ENCODE measurements at places on chromosomes 2 and 18.

- DNase-seq, result no peak
These were observed 9.8 kb downstream of the LGALSL start for GRCh38 chr2:64463781-64464180.

DNA sequence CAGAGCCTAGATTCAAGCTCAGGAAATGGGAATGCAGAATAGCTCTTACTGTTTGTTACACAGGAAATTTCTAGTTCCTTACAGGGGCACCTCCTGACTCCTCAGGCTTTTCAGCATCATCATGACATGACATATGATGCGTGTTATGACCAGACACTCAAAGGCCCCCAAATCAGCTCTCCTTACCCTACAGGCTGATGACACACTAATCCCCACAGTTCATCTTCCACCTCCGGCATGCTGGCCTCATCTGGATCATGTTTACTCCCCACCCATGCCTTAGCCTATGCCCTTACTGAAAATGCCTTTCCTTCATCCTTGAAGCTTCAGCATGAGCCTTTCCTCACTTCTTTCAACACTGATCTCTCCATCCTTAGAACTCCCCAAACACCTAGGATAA lies 356.9 kb downstream of the SETBP1 start:
- no peak for DNase-seq

DNA sequence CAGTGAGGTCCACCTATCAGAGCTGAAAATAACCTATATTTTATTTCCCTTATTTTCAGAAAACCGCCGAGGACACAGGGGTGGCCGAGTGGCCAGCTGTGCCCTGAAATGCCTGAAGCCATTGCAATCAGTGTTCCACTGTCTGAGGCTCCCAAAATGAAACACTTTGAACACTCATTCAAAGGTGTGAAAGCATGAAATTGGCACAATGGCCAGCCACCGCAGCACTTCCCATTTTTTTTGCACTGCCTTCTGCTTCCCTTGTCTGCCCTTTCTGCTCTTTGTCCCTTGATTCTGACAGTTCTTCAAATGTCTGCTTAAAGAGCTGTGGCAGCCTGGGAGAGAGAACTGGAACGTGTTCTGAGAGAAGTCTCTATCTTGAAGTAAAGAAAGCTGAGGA lies 1127.5 kb upstream of the CELF4 start:
- no peak for DNase-seq

DNA sequence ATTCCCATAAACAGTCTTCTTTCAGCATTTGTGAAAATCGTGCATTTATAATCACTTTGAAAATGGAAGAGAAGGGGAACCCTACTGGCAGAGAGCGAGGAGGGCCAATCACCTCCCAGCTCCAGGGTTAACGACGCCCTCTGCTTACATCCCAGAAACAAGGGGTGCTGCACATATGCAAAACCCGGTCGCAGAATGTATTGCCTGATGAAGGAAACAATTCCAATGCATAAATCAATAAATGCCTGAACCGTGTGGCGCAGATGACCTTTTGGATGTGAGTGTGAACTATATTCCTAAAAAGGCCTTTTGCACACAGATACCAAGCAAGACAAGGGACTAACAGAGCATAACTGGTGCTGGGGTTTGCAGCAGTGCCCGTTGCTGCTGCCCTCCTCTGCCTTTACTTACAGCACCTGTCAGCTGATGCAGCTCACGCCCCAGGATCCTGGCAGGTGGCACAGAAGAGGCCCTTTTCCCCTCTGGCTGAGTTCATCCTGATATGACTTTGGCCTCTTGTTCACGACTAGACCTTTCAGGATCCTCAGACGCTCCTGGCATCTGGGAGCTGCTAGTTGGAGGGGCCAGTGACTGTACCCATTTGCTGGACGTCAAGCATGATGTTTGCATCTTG lies 67.8 kb downstream of the MYT1L start:
- no peak for DNase-seq

GRCh38 chr2:32246911-32247310 lies 17.8 kb downstream of the NLRC4 start:
- peak; percentile 57 for DNase-seq

- DNase-seq, result no peak
These were observed 13.1 kb upstream of the SLC35F5 start for GRCh38 chr2:113769555-113769954.

- no peak for DNase-seq
These were observed 71.9 kb downstream of the WDR7 start for GRCh38 chr18:56723068-56723467.

DNA sequence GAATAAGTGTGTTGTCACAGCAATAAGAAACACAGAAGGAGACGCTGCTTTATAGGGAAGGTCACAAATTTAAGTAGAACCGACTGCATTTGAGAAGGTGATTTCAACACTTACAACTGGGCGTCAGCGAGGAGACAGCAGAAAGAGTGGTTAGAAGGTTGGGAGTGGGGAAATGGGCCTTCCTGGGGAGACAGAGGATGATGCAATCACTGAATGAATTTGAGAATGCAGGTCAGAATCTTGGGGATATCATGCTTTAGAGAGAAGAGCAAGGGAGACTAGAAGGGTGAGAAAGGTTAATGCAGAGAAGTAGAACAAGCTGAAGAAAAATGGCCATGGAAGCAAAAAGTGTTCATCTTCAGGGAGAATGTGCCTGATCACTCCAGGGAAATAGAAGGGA lies 616.1 kb upstream of the FAM98A start:
- no peak for DNase-seq

- DNase-seq, result no peak
These were observed 44.6 kb upstream of the RND3 start for GRCh38 chr2:150532020-150532419.

GRCh38 chr2:70720124-70720523 lies 47.9 kb downstream of the ADD2 start:
- DNase-seq, result no peak

GRCh38 chr18:35030277-35030989 lies 10.8 kb upstream of the MAPRE2 start:
- peak; percentile 74 for DNase-seq

- peak; percentile 9 for DNase-seq
These were observed 180.5 kb downstream of the DIS3L2 start for GRCh38 chr2:232142049-232142448.

- DNase-seq, result no peak
These were observed 2.3 kb upstream of the LPIN2 start for GRCh38 chr18:3015204-3015592.

DNA sequence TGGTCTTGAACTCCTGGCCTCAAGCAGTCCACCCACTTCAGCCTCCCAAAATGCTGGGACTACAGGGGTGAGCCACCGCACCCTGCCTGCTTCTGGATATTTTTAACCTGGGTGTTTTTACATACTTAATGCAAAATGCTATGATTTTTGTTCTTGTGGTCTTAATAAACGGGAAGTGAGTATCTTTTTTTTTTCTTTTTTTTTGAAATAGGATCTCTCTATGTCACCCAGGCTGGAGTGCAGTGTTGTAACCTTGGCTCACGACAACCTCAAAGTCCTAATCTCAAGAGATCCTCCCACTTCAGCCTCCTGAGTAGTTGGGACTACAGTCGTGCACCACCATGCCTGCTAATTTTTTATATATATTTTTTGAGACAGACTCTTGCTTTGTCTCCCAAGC lies 19.2 kb upstream of the ASXL2 start:
- no peak for DNase-seq

GRCh38 chr2:174286172-174286571 lies 37.8 kb upstream of the OLA1 start:
- no peak for DNase-seq

DNA sequence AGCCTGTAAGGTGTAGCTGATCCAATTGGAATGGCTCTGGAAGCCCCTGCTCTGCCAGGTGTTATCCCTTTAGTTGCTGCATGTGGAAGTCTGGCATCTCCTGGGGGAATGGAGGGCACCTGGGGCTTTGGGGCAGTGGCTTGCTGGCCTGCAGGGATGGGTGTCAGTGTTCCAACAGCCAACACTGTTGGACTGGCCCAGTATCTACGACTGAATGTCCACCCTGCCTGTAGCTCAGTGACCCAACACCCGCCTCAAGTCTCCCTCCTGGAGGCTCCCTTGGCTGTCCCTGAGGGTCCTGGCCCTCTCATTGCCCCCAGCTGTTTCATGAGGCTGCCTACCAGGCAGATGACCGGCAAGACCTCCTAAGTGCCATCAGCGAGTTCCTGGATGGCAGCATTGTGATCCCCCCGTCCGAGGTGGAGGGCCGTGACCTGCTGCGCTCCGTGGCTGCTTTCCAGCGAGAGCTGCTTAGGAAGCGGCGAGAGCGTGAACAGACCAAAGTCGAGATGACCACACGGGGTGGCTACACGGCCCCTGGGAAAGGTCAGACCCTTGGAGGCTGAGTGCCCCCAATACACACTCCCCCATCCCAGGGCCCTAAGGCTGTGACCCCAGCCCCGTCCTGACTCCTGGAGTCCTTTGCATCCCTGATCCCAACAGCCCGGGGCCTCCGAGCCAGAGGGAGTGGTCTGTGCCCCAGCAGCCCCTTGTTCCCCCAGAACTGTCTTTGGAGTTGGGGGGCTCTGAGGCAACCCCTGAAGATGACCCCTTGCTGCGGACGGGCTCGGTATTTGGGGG lies 7.7 kb downstream of the SLC4A3 start:
- no peak for DNase-seq

- peak; percentile 19 for DNase-seq
These were observed 15.3 kb upstream of the TRPM8 start for GRCh38 chr2:233901884-233902283.

DNA sequence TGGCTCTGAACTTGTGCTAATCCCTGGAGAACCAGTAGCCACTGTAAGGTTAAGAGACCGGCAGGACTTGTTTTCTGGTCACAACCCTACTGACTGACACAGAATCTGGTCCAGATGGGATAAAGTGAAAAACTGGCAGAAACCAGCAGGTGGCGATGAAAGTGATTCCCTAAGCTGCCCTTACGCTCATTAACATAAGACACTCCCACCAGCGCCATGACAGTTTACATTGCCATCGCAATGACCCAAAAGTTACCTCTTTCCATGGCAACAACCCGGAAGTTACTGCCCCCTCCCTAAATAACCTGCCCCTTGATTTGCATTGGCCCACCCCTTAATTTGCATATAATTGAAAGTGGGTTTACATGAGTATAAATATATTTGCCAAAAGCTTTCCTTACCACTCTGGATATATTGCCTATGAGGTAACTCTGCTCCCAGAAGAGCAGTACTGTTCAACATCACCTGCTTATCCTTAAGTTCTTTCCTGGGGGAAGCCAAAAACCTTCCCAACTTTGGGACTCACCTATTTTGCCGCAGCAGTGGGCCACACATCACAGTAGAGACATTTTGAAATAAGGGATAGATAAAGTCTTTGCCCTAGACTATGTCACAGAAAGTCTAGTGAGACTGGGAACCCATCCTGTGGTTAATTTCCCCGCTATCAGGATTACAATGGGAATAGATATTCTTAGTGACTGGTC lies 35.8 kb upstream of the AFF3 start:
- peak; percentile 43 for DNase-seq

- no peak for DNase-seq
These were observed 310.4 kb upstream of the HDAC4 start for GRCh38 chr2:239710953-239711861.

GRCh38 chr2:118644190-118644589 lies 203.3 kb downstream of the EN1 start:
- no peak for DNase-seq

All from small intestine (tissue), 16 donors.